Suprapubic skin (tissue), 4 donors: ENCODE measurements at places on chromosomes 2 and 18.

DNA sequence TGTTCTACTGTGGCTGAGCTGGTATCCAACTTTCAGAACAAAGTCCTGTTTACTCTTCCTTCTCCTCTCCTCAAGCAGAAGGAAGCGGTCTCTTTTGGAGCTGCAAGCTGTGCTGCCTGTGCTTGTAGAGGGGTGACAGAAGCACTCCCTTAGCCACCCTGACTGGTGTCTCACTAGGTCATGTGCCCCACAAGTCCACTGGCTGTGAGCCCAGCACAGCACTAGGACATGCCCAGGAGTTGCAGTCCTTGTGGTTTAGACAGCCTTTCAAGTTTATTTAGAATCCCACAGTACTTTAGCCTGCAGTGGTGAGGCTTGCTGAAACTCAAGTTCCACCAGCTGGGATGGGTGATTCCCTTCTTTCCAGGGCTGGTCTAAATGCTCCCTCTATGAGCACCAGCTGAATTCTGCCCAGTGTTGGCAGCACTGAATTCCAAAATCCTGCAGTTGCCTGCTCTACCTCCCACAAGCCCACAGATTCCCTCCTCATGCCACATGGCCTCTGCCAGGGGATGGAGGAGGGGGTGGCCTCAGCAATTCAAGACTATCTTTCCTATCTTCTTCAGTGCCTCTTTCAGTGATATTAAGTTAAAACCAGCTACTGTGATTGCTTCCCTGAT lies 61.2 kb downstream of the CCDC85A start:
- no peak for DNase-seq

DNA sequence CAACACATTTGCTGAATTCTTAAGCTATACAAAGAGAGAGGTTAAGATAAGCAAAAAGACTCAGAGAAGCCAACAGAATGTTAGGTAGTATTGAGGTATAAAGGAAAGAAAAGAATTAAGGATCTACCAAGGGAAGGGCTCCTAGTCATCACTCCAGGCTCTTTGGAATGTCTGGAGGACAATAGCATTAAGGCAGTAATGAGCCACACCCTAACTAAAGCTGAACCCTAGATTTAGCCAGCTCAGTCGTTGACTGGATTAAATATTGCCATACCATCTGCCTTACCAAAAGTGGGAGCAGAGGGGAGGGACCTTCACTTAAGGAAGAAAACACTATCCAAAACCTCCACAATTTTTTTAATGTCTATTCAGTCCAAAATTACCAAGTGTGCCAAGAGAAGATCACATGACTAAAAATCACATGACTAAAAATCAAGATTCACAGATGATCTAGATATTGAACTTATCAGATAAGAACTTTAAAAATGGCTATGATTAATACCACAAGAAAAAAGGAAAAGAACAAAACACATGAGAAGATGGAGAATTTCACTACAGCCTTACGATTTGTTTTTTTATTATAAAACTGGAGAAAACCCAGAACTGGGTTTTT lies 59.7 kb downstream of the EXOC6B start:
- no peak for DNase-seq

GRCh38 chr2:86764661-86765309 lies 25.9 kb downstream of the CD8A start:
- DNase-seq, result no peak

GRCh38 chr18:6979954-6980353 lies 137.6 kb downstream of the LAMA1 start:
- no peak for DNase-seq

- peak; percentile 75 for DNase-seq
Observed at GRCh38 chr2:123993728-123994323, 31.3 kb upstream of the CNTNAP5 start.

- no peak for DNase-seq
Observed at GRCh38 chr2:85905187-85905666, 16.4 kb upstream of the ST3GAL5 start.

- no peak for DNase-seq
Observed at GRCh38 chr2:172985139-172985892, 90.3 kb upstream of the MAP3K20 start.

GRCh38 chr2:43438342-43438741 lies 157.5 kb downstream of the THADA start:
- DNase-seq, result no peak

GRCh38 chr2:223945755-223946154 lies 620 bp upstream of the WDFY1 start:
- DNase-seq, result no peak

GRCh38 chr2:203751685-203752271 lies 45.3 kb downstream of the CD28 start:
- DNase-seq, result no peak

DNA sequence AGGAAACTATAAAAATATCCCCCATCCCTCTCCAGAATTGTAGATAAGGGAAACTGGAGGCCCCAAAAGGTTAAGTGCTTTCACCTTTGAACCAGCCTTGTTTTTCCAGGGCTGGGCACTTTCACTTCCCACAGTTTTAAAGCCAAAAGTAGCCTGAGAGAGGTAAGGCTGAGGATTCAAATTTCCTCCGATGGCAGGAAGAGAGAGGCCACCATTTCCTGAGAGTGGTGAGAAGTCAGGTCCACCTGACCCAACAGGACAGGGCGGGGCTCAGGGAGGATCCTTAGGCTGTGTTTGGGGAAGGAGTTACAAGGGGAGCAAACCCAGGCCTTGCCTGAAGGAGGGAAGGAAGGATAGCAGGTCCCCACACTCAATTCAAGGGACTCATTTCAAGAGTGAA lies 4.7 kb upstream of the TEX261 start:
- no peak for DNase-seq

DNA sequence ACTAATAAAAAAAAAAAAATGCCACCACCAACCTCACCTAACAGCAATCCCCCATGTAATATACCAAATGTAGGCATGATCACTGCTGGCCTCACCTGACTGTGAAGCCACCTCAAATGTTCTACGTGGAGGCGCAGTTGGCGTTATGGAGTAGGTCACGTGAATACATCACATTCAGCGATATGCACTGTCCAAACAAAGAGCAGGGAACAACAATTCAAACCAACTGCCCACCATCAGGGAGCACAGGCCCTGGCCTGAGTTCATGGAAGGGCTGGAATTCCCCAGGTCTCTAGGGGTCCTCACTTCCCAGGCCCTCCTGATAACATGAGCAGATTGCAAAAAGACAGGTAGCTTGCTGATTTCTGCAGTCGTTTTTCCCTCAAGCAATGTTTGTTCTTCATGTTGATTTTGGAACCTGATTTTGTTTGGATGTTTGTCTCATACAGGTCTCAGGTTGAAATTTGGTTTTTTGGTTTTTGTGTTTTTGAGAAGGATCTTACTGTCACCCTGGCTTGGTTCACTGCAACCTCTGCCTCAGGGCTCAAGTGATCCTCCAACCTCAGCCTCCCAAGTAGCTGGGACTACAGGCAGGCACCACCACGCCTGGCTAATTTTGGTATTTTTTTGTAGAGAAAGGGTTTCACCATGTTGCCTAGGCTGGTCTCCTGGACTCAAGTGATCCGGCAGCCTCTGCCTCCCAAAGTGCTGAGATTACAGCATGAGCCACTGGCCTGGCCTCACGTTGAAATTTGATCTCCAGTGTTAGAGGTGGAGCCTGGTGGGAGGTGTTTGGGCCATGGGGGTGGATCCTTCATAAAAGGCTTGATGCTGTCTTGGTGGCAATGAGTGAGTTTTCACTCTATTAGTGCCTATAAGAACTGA lies 15.5 kb downstream of the TBC1D8 start:
- DNase-seq, result no peak
